ENCODE measurements at places on chromosomes 5 and 9.
A peak's percentile ranks its signal among the peaks of the same experiment; 100 is the strongest.

GRCh38 chr9:111412280-111412679 lies 71.9 kb downstream of the ECPAS start:
- DNase-seq, result no peak

DNA sequence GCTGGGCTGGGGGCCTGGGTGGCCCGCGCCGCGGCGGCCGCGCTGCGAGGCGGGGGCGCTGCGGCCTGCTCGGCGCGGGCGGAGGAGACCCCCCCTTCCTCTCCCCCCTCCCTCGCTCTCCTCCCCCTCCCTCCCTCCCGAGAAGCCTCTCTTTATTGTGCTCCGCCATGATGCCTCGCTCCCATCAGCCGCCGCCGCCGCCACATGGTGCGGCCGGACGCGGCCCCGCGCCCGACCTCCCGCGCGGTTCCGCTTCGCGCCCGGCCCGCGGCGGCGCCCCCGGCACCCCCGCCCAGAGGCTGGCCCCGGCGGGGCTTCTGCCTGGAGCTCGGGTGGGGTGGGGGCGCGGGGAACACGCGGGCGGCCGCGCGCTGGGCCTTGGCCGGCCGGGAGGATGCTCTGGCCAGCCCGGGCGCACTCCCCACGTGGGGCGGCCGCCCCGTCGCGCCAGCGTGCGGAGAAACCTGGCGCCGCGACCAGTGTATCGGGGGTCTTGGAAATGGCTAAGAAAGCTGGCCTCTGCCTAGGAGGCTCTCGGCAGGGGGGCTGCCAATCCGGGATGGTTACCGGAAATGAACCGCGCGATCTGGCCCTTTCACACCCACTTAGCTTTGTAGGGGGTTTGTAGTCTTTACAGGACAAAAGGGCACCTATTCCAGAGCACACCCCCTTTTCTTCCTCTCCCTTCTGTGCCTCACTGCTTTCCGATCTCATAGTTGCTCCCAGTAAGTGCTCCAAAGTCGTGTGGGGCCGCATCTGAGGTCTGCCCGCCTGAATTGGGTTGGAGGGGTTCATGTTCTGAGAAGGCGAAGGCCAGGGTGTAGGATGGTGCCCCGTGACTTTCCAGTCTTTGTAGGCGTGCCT lies 1.0 kb downstream of the SET start:
- peak; percentile 69 for DNase-seq

GRCh38 chr9:126373241-126373640 lies 46.6 kb downstream of the MVB12B start:
- DNase-seq, result peak; percentile 78

DNA sequence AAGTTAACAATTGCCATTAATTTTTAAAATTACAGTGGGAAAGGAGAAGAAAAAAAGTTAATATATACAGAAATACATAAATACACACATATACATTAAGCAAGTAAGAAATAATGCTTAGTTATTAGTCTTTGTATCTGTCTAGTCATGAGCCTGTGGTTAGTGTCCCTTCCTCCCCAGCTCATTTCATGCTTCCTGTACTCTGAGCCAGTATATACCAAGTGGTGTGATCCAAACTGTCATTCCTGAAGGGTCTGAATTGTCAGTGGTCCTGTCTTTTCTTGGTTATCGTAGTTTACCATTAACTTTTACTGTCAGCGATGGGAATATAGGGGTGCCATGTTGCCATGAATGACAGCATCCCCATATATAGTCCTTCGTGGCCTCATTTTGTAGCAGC lies 24.2 kb upstream of the STOM start:
- peak; percentile 38 for DNase-seq

DNA sequence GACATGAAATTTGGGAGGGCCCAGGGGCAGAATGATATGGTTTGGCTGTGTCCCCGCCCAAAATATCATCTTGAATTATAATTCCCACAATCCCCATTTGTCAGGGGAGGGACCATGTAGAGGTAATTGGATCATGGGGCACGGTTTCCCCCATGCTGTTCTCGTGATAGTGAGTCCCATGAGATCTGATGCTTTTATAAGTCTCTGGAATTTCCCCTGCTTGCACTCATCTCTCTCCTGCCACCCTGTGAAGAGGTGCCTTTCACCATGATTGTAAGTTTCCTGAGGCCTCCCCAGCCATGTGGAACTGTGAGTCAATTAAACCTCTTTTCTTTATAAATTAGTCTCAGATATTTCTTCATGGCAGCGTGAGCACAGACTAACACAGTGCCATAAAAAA lies 11.3 kb downstream of the FBXO10 start:
- no peak for DNase-seq

DNA sequence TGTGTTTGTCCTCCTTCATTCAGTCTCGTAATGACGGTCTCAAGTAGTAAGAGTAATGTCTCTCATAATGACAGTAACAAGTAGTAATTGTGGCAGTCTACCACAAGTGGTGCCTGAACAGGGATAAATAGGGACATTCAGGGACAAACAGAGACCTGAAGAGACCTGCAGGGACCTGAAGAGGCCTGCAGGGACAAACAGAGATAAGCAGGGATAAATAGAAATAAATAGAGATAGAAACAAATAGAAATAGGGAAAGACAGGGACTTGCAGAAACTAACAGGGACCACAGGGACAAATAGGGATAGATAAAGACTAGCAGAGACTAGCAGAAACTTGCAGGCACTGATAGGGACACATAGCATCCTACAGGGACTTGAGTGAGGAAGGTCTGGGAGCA lies 7.9 kb downstream of the UGT3A2 start:
- no peak for DNase-seq

GRCh38 chr9:106713206-106713605 lies 149.8 kb upstream of the ZNF462 start:
- DNase-seq, result no peak

DNA sequence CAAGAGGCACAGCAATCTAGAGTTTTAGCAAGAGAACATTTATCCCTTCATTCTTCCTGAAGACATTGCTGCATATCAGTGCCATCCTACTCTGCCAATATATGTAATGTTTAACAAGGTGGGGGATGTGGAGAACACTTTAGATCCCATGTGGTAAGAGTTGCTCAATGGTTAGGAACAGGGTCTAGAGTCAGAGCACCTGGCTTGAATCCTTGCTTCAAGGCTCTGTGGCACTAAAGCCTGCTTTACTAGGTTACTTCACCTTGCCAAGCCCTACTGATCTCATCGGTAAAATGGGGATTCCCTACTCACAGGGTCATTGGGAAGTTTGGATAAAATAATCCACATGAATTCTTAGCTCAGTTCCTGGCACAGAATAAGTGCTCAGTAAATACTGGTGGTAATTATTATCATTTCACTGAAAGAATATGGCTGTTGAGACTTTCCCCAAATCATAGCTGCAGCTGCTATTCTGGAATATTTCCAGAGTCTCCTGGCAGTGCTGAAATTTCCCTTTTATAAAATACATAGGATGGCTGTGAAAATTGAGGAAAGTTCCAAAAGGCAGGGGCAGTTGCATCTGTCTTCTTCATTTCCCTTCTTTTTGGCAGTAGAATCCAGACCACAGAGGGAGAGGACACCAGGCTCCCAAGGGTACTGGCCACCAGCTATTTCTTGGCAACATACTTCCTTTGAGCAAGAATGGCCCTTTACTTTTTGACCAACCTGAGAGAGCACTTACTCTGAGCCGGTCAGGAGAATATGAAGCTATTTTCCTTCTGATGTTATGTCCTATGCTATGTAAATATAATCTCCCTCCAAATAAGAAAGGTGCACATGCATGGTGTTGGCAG lies 142.8 kb downstream of the PALM2AKAP2 start:
- DNase-seq, result no peak

- no peak for DNase-seq
Observed at GRCh38 chr9:75941066-75941465, 50.6 kb downstream of the PCSK5 start.

DNA sequence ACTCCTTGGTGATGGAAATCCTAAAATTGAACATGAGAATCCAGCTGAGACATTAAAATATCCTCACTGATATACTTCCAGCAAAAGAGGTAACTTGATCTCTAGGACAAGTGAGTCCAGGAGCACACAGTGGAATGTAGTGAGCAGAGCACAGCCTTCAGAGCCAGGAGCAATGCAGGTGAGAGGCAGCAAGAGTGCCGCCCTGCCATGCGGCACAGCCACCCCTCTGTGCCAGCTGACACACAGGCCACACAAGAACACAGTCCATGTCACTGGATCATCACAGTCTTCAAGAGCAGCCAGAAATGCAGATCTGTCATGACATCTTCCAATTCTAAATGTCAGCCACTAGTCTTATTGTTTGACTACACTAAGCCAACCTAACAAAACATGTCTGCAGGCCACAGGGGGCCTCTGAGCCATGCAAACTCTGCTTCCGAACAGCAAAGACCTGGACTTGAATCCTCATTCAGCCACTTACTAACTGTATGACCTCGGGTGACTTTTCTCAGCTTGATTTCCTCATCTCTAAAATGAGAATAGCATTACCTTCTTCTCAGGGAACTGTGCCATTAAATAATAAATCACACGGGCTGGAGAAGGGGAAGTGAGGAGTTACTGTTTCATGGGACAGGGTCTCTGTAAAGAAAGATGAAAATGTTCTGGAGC lies 47.0 kb downstream of the CCDC125 start:
- DNase-seq, result peak; percentile 3
